Central memory CD4-positive, alpha-beta T cell (primary cell): ENCODE measurements at places on chromosomes 16 and 17.

GRCh38 chr16:31298958-31299357, 39.2 kb downstream of the ITGAM start:
- no peak for DNase-seq

GRCh38 chr17:76726776-76727718, at the start of gene METTL23:
METTL23 (plus strand) TSS chr17:76726839; CDS start chr17:76729711, 2,872 bp downstream.
- DNase-seq = peak; percentile 96

GRCh38 chr17:12055889-12056288, 35.2 kb downstream of the MAP2K4 start:
- no peak for DNase-seq

DNA sequence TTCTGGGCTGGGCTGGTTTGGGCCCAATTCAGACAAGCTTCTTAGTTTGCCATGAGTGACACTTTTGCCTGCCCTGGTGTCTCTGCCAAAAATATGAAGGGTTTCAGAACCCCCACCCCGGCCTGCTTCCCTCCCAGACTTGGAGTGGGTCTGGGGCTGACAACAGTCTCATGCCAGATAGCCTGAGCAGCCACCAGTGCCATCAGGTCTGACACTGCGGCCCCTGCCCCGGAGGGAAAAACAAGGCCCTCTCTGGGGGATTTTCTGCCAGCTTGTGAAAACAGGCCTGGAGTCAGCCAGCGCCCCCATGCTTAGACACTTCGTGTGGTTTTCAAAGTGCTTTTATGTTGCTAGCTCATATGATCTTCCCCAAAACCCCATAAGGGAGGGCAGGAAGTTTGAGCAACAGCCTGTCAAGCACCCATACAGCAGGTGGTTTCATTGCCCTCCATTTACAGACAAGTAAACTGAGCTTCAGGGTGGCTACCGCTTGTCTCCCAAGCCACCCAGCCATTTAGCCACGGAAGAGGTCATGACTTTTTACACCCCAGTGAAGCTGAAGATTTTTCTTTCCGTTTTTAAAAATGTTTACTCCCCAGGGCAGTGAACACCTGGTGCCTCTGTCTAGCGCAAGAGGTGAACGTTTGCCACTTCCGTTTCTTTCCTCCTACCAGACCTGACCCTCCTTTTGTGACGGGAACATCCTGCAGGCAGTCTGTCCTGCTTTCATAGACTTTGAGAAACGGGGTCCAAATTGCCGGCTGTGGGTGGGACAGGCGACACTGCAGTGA, 300.6 kb downstream of the SEC14L1 start:
- peak; percentile 93 for DNase-seq

GRCh38 chr17:63370696-63371095, 75.4 kb downstream of the CYB561 start:
- no peak for DNase-seq
